T-helper 2 cell (primary cell): ENCODE measurements at places on chromosomes 3 and 15.

- no peak for DNase-seq
Measured at GRCh38 chr3:106097817-106098435, 229.1 kb upstream of the CBLB start.

- DNase-seq, result no peak
Measured at GRCh38 chr15:69074001-69074842, 59.7 kb downstream of the NOX5 start.

DNA sequence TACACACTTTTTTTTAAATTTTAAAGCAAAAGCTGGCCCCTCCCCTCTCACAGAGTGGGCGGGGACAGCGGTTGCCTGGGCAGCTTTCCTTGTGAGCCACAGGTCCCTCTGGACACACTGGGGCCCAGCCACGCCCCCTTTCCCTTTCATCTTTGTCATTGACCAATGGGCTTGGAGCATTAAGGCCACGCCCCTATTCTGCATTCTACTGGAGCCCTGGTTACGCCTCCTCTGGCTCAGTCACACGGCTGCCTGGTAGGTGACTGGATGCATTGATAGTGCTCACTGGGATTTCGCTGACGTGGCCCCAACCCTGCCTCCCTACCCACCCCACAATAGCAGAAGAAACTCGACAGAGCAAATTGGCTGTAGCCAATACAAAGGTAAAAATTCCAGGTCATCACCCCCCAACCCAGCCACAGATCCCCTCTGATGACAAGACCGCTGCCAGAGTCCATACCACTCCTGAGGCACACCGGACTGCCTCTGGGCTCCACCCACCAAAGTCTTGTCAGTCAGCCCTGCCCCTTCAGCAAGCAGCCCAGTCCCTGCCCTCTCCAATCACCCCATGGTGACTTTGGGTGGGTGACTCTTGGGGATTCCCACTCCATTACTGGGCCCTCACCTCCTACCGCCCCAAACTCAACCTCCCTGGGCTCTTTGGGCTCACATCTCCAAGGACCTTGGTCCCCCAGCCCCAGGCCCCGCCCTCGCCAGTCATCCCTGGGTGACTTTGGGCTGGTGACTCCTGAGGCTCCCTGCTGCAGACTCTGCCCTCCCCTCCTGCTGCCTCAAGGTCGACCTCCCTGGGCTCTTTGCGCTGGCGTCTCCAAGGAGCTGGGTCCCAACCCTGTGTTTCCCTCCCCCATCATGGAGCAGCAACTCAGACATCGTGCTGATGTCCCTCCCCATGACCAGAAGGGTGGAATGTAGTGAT lies 112.2 kb upstream of the FAN1 start:
- no peak for DNase-seq

DNA sequence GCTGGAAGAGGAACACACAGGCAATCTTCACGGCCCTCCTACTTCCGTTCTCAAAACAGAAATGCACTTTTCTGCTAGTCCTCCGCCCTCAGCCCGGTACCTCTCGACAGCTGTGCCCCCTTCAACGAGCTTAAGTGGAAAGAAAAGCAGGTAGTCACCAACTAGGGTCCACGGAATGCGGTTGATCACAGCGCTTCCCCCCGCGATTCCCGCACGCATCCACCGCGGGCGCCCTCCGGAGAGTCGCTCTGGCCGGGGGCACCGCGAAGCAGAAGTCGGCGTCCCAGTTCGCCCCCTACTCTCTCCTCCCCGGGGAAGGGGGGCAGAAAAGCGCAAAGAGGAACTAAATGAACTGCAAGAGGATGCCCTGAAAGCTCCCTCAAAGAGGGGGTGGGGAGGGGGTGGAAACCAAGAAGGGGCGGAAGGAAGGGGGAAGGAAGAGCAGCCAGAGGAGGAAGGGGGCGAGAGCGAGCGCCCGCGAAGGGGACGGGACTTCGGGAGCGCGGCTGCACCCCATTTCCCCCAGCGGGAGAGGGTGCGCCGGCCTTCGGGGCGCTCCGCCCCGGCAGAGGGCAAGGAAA lies 738 bp downstream of the ACAP2 start:
- peak; percentile 38 for DNase-seq

DNA sequence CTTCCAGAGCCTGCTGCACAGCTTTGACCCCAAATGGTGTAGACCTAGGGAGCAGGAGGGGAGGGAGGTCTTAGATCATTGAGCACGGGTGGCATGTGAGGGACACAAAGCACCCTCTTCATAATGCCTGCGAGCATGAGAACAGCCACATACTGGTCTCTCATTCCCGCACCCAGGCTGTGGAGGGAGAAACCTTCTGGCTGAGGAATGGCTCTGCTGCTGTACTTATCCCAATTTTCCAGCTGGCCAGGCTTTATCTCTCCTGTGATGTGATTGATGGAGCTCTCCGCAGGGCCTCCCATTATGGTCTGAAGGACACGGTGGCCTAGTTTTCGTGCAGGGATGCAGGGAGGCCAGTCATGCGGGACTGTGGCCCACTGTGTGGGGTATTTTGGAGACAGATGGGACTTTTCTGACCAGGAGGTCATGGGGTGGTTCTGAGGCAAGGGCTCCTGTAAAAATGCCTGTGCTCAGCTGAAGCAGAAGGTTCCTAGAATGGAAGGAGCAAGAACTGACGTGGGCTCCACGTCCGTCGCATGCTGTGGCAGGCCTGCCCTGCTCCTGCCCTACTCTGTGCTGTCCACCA lies 251.5 kb downstream of the PLCL2 start:
- no peak for DNase-seq

- peak; percentile 59 for DNase-seq
Measured at GRCh38 chr15:63481105-63481810, 23.1 kb upstream of the USP3 start.

DNA sequence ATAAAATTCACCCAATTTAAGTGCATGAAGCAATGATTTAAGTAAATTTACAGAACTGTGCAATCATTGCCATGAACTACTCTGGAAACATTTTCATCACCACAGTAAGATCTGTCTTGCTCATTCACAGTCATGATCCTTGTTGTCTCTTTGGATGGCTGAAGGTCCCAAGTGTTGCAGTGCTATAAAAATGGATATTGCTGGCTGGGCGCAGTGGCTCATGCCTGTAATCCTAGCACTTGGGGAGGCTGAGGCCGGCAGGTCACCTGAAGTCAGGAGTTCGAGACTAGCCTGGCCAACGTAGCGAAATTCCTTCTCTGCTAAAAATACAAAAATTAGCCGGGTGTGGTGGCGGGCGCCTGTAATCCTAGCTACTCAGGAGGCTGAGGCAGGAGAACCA lies 17.0 kb downstream of the SNRPN start:
- DNase-seq, result no peak

- no peak for DNase-seq
Measured at GRCh38 chr3:87225659-87226058, 1.4 kb upstream of the CHMP2B start.

DNA sequence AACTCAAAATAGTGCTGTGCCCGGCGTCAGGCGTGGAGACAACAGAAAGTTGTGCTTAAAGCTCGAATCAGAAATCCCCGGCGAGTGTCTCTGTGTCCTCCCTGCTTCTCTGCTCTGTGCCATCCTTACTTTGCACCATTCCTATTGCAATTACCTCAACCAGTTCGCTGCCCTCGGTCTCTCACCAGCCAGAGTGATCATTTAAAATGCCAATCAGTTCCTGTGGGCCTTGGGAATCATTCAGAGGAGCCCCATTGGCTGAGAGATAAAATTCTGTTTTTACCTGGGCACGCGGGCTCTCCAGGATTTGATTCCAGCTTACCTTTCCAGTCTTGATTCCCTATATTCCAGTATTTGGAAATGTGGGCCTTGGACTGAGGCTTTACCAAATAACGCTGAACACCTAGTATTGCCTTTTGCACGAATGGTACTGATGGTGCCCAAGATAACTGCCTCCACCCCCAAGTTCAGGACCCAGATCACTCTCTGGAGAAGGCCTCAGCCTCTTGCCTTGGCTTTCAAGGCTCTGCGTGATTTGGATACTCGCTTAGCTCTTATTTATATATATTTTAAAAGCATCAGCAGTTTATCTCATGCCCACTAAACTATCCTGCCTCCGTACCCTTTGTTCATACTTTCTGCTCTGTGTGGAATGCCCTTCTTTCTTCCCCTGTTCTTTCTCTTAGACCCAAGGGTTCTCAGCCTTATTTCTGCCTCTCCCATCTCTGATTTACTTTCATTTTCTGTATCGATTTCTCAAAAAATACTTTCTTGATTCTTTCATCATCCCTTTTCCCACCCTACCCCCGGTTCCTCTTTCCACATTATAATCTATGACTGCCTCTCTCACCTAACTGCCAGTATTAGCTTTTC lies 863 bp downstream of the PSMA4 start:
- no peak for DNase-seq

DNA sequence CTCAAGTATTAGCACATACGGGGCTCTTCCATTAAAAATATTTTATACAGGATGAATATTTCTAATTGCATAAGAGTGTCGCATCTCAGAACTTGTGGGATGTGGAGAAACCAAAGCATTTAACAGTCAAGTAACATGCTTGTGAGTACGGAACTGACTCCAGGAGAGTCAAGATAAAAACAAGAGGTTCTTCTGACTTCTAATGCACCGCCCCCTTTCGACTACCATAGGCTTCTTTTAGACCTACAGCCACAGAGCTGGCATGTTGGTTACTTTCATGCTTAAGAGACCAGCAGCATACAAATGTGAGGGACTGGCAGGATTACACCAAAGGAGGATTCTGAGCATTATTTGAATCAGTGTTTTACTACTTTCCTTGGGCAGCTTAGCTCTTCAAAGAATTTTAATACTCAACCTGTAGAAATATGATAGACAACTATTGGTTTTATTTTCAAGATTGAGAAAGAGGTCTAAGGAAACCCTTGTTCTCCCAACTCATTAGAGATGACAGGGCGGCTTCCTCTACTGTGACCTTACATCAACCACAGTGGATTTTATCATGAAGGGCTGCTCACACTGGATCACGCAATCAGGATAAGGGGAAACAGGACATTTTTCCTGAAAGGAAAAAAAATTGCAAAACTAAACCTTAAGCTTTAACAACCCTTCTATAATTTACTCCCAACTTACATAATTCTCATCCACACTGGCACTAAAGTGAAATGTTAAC lies 14.0 kb downstream of the ETV5 start:
- no peak for DNase-seq

DNA sequence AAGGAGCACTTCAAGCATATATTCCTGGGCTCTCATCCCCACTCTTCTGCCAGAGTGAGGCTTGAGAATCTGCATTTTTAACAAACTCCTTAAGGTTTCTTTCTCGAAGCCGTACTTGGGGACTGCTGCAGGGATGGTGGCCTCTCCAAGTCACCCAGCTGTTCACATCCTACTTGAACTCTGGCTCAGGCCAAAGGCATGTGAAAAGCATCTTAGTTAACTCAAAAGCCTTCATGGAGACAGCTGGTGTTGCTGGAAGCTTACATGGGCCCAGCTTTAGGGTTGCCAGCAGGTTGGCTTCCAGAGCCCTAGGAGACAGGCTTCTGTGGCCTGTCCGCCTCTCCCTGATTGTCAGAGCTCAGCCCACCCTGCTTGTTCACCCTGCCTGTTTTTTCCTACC lies 139.2 kb downstream of the THSD4 start:
- no peak for DNase-seq
